Adrenal gland (tissue), 19 donors: ENCODE measurements at places on chromosomes 1 and 21. TPM values are rescaled to one million over a fixed set of nuclear protein-coding genes. Genes with fewer than 3 reads are reported as not detected.

GRCh38 chr1:91552091-91552490 is 51.4 kb downstream of the CDC7 start:
- DNase-seq, result no peak

- DNase-seq, result no peak
Measured at GRCh38 chr1:218380125-218380977, 35.2 kb downstream of the TGFB2 start.

Gene HAPLN2
- 3.1 TPM for polyA plus RNA-seq

DNA sequence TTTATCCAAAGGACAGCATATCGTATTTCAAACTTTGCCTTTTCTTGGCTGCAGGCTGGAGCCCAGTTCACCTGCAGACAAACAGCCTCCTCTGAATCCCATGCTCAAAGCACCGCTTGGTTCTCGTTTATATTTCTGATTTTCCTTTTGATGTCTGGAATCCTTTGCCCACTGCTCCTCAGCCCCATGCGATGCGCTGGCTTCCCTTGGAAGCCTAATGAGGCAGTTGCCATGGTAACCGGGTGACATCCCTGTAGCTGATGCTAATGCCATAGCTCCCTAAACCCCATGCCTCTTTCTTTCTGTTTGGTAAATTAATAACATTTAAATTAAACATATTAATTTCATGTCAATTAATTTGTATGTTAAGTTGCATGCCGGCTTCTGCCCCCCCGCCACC is 327.1 kb downstream of the PRDM2 start:
- DNase-seq, result no peak

Gene LCE3D
- not detected for polyA plus RNA-seq

Gene TSNAX
- polyA plus RNA-seq, result 11.6 TPM

DNA sequence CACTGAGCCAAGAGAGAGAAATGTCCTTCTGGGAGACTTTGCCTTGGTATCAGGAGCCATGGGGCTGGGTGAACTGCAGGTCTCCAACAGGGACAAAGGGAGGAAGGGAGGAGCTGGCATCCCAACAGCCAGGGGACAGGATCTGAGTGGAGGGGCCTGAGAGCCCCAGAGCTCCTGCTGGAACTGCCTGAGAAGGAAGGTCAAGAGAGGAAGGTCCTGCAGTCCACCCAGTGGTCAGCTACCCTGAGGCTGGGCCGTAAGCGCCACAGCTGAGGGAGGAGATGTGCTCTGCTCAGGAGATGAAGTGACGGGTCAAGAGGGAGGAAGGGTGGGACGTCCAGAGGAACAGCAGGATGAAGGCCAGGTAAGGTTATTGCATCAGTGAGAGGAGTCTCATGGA is 7.5 kb upstream of the CLEC20A start:
- no peak for DNase-seq

- no peak for DNase-seq
Measured at GRCh38 chr1:189805735-189806134, 671.9 kb downstream of the BRINP3 start.

DNA sequence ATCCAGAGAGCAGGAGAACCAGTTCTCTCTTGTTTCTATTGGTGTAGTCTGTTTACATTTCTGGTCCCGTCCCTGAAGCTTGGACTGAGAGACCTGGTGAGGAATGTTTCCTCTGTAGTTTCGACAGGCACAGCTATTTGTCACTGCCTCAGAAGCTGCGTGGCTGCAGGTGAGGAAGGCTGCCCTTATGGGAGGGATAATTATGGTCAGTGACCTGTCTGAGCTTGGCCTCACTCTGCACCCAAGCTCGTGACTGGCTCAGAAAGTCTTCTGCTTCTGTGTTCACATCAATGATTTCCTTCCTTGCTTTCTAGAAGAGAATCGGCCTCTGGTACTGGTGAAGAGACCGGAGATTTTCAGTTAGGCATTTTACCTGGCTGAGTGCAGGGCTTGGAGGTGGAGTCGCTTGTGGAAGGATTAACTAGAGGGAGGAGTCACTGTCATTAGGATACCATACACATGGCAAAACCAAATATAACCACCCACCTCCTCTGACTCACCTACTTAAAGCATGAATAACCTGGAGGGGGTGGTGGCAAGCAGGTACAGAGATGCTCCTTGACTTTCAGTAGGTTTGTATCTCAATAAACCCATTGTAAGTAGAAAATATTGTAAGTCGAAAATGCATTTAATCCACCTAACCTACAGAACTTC is 19.9 kb upstream of the WDR26 start:
- DNase-seq, result no peak

Gene TRIM58
- polyA plus RNA-seq, result 0.40 TPM

DNA sequence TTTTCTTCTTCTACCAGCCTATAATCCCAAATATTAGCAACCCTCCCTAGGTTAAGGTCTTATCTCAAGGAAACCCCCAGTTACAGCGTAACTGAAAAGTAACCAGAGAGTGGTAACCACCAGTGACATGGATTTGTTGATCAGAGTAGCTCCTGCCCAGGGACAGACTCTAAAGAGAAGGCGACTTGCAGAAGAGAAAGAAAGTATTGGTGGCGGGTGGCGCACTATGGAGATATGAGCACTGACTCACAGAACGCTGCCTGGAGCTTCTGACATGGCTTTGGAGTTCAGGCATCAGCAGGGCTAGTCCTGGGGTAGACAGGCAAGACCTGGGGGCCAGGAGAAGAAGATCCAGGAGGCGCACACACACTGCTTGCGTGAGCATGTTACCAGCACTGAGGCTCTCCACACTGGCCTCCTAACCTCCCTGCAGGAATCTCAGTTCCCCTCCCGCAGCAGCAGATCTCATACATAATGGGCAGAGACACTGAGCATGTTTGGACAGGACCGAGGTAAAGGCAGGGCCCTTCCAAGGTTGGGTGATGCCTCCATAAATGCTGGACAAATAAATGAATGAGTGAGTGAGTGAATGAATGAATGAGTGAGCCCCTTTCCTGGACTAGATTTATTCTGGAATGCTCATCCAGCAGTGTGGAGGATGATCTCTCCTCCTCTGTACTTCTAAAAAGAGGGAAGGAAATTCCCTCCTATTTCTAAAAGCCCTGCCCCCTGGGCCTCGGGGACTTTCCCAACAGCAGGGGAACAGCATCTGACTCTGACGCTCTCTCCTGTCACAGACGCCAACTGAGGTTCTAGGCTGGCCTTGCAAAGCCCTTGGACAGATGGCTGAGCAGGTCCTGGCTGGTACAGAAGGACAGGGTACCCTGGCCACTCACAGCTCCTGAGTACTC is 175.5 kb downstream of the CLIC6 start:
- peak; percentile 73 for DNase-seq
